ENCODE measurements at places on chromosomes 1 and 21.

DNA sequence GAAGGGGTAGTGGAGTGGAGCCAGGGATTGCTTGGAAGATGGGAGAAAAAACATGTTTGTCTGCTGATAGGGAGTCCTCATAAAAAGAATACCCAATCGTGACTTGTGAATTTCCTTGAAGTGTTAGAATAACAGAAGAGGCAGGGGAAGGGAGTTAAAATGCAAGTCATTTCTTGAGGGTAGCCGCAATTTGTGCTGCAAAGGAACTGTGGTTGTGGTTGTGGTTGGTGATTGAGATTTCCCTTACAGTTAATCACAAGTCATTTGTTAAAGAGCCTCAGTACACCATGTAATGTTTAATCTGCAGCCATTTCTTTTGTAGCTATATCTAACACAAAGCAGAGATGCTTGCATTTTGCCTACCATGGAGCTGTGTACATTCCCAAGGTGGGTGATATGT, 38.5 kb upstream of the EGLN1 start:
- DNase-seq, result no peak

DNA sequence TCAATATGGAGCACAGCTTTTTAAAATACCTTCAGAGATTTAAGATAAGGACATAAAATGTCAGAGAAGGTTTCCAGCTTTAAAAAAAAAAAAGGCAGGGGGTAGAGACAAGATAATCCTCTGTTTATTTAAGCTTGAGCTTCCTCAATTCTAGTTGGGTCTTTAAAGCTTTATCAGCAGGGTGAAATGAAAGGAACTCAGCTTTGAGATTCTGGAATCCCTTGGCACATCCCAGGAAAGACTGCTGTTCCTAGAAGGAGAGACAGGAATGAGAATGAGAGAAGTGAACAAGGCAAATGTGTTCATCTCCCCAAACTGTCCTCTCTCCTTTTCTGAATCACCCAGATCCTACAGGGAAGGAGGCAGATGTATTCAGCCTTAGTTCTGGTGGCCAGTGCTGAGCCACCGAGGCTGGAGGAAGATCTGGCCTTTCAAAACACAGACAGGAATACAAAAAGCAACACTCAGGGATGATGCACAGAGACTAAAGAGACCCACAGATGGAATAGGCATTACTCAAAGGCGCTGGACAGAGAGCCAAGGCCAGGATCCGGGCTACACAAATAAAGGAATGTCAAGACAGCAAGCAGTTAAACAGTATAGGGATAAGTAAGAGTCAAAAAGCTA, 385.8 kb upstream of the DUSP10 start:
- no peak for DNase-seq

GRCh38 chr1:193419295-193419694, 232.9 kb upstream of the B3GALT2 start:
- DNase-seq, result no peak

- DNase-seq, result no peak
These were observed 17.1 kb downstream of the MORC3 start for GRCh38 chr21:36337099-36337509.

DNA sequence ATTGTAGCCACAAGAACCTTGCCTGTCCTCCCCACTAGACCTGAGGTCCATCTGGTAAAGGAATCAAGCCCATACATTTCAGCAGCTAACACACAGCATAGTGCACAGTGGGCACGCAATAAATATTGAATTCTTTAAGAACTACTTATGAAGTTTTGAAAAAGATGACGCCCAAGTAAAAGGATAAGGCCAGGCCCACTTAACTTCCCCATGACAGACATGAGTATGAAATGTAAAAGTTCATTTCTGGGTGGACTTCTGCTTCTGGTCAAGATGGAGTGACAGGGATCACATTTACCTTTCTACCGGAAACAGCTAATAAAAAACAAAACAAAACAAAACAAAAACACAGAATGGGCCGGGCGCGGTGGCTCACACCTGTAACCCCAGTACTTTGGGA, 25.4 kb downstream of the SORT1 start:
- no peak for DNase-seq

- DNase-seq, result no peak
These were observed 116.2 kb downstream of the NFIA start for GRCh38 chr1:61198554-61198953.

DNA sequence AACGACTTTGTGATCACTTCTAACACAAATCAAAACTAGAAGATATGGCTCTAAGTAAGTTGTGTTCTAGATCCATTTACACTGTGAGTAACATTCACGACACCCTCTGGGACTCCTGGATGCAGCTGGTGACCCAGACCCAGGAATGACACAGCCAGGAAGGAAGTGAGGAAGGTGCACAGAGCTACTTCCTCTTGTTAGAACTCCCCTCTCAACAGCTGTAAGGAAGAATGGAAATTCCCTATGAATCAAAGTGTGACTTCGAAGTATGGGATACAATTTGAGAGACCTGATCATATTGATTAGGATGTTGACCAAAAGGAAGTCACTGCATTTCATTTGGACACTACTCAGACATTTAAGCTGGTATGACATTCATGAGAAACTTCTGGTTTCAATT, 185.3 kb downstream of the NRIP1 start:
- DNase-seq, result no peak

- no peak for DNase-seq
These were observed 8.3 kb downstream of the TGFBR3 start for GRCh38 chr1:91877574-91878208.

GRCh38 chr1:183909672-183910071, 104.8 kb downstream of the RGL1 start:
- DNase-seq, result no peak

DNA sequence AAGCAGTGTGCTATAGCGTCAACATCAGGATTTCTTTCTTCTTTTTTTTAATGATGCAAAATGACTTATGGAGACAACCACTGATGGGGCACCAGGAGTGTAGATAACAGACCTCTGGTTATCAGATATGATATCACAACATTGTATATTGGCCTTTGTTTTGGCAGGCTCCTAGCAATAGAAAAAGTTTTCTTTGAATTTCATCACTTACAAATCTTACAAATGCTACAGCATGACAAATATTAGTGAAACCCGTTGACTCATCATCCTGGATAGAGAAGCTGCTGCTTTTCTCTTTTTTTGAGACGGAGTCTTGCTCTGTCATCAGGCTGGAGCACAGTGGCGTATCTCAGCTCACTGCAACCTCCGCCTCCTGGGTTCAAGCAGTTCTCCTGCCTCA, 92.9 kb downstream of the LTN1 start:
- no peak for DNase-seq

GRCh38 chr21:41766883-41767605, at the start of gene RIPK4:
Gene RIPK4, minus strand, starts transcription at chr21:41767052. Its CDS starts 11 bp downstream, at chr21:41767041.
- no peak for DNase-seq

DNA sequence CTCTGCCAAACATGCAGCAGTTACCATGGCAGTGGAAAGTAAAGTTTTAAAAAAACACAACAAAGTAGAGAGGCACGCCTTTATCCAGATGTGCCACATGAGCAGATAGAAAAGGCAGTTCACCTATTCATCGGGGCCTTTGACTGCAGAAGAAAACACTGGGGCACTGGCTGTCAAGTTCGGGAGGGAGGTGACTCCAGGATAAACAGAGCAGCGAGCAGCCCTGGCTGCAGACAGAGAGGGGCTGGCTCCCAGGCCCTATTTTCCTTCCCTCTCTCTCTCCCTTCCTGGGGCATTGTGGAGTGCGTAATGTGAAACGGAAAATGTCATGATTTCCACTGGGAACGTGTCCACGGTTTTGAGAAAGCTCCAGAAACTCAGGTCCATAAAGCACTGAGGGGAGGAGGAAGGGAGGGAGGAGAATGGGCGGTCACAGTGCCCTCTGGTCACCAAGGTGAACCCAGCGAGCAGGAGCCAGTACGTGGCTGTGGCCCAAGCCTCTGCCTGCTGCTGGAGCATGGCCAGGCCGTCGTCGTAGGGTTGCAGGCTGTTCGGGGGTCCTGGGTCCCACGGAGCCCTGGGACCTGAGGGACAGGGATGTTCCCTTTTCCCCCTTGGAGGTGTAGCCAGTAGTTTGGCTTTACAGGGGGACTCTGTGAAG, 114.7 kb upstream of the IRF2BP2 start:
- no peak for DNase-seq

GRCh38 chr1:207311888-207312603, 9.4 kb upstream of the CD55 start:
- DNase-seq, result no peak

GRCh38 chr1:79741720-79742421, 735.3 kb upstream of the ADGRL4 start:
- DNase-seq, result no peak

DNA sequence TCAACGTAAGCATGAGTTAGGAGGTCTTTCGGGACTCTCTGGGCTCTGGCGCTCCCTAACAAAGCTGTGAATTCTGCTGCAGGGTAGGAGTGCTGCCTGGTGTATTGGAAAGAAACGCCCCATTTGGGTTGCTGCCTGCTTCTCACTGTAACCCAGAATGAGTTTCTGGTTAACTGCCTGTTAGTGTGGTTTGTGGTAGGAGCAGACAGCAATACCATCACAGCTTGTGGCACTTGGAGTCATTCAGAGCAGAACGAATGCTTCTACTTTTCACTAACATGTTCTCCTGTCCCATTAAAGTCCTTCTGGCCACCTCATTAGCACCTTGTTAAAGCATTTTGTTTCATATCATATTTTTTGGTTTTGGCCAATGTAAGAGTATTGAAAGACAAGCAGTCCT, 18.1 kb downstream of the MAP3K7CL start:
- DNase-seq, result no peak

DNA sequence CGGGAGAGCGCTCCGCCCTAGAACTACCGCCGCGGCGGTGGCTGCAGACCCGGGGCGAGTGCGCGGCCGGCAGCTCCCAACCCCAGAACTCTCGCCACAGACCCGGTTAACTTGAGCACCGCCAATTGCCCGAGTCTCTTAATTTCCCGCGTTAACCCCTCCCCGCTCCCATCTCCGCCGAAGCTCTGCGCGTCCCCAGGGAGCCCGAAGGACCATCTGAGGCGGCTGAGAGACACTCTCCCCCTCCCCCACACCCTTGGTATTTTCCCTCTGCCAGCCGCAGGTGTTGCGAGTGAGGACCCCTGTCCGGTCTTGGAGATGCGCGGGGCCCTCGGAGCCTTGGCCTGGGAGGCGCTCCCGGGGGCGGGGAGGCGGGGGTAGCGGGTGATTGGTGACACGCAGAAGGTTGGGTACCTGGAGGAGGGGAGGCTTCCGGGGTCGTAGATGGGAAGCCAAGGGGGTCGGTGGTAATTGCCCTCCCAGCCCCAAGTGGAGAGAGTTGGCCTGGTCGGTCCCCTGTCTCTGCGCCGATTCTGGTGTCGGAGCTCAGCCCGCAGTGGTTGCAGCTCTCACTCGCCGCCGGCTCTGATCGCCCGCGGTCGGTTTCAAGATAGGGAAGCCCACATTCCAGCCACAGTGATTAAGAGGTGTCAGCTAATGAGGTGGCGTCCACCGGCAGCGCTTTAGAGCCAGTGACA, 858 bp upstream of the SUSD4 start:
- no peak for DNase-seq

DNA sequence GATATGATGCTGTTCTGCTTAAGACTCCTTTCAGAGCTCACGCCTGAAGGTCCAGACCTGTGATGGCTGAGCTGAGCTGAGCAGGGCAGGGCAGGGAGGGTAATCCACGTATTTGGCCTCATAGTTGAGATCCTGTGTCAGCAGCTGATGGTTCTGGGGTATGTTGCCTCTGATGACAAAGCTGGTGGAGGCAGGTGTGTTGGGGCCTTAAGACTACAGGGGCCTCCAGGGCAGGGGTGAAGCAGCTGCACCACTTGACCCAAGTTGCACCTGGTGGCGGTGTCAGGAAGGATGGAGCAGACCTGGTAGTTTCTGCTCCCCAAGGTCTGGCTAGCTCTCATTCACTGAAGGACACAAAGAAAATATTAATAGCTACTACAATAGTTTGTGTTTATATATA, 57.0 kb downstream of the FCRL5 start:
- no peak for DNase-seq

GRCh38 chr1:184518736-184519357, 132.0 kb downstream of the C1orf21 start:
- no peak for DNase-seq

GRCh38 chr1:247415423-247416361, at the start of gene NLRP3:
Gene NLRP3, plus strand, starts transcription at chr1:247416173. Its CDS starts 2,628 bp downstream, at chr1:247418801.
- DNase-seq, result no peak

DNA sequence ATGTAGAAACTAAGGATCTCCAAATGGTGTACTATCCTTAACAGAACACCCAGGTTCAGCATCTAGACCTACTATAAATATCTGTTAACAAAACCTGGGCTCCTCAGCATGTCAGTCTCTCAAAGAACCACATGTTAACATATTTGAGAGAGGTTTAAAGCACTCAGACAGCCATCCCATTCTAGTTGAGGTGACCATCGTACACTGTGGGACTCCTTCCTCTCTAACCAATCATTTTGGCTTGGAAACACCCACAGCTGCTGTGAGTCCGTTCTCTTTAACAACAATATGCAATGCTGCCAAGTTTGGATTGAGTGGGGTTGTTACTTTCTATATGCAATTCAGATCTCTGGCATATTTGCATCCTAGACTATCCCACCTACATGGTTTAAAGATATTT, 105.8 kb downstream of the MRPL39 start:
- DNase-seq, result no peak

DNA sequence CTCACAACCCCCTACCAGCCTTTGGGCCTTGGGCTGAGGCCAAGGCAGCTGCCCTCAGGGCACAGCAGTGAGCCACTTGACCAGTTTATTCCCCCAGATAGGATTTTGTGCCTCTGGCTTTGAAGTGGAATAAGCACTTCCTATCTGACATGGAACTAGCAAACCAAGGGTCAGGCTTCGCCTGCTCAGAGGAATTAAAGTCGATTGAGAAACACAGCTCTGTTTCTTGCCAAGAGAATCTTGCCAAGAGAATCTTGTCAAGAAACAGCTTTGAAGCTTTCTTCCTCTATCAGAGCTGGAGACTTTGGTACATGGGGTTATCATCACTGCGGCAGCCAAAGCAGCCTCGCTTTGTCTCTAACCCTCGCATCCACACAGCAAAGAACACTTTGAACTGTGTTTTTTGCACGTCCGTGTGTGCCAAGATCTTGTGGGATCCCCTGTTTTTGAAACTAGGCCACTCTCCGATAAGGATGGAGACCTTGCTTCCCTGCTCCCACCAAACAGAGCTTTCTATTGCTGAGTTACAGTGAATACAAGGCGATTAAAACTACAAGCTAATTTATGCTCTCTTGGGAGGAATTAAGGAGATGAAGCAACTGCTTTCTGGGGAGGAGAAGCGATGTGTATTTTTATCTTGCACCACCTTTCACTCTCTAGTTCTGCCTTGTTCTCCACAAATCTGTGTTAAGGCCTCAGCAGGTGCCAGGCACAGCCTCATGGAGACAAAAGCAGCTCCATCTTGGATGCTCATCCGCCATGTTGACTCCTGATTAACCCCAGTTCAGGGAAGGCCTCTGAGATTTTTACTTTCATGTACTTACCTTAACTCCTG, 67.3 kb downstream of the RHOU start:
- DNase-seq, result no peak

GRCh38 chr1:73979684-73980083, 218.3 kb downstream of the LRRIQ3 start:
- no peak for DNase-seq

GRCh38 chr1:12456979-12457378, 161.0 kb downstream of the DHRS3 start:
- DNase-seq, result no peak

- no peak for DNase-seq
These were observed 41.3 kb downstream of the ZBTB18 start for GRCh38 chr1:244092293-244092963.

GRCh38 chr1:214326406-214326805, 45.4 kb downstream of the SMYD2 start:
- DNase-seq, result no peak

GRCh38 chr1:1779691-1780597, 1.7 kb upstream of the NADK start:
- no peak for DNase-seq

GRCh38 chr1:241722947-241723346, 70.9 kb downstream of the WDR64 start:
- no peak for DNase-seq

Data from smooth muscle cell of the brain vasculature (primary cell).